Activated CD4-positive, alpha-beta T cell treated with anti-CD3 and anti-CD28 coated beads, Interleukin-2, amount 10 ng/mL, durations not matched to agents 24 days and 14 days (primary cell): ENCODE measurements at places on chromosomes 11 and 22. TPM values are rescaled to one million over a fixed set of nuclear protein-coding genes. Genes with fewer than 3 reads are reported as not detected.

DNA sequence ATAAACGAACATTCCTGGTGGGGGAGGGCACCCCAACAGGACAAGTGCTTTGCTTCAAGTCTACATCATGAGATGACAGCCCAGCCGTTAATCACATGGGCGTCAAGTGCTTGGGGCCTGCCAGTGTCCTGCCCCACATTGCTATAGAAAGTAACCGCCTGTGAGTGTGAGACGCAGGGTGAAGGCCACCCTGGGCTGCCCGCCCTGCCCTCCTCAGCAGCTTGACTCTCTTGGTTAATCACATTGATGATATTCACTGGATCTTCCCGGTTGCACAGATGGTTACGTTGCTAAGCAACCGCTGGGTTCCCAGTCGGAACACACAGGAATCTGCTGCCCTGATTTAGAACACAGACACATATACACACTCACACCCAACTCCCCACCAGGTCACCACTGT, 79.3 kb downstream of the CTTN start:
- DNase-seq, result no peak

GRCh38 chr11:134231958-134232659, 7.6 kb downstream of the VPS26B start:
- DNase-seq, result no peak

- no peak for DNase-seq
These were observed 57.9 kb downstream of the NECTIN1 start for GRCh38 chr11:119671051-119671450.

- DNase-seq, result no peak
These were observed 12.4 kb downstream of the PICK1 start for GRCh38 chr22:38069372-38070249.

DNA sequence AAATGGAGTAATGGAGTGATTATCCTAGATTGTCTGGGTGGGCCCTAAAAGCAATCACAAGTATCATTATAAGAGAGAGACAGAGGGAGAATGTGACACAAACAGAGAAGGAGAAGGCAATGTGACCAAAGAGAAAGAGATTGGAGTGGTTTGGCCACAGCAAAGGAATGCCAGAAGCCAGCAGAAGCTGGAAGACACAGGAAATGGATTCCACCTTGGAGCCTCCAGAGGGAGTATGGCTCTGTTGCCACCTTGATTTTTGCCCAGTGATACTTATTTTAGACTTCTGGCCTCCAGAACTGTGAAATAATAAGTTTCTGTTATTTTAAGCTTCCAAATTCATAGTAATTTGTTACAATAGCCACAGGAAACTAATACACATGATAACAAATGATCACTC, 36.8 kb upstream of the OR5P2 start:
- DNase-seq, result no peak

DNA sequence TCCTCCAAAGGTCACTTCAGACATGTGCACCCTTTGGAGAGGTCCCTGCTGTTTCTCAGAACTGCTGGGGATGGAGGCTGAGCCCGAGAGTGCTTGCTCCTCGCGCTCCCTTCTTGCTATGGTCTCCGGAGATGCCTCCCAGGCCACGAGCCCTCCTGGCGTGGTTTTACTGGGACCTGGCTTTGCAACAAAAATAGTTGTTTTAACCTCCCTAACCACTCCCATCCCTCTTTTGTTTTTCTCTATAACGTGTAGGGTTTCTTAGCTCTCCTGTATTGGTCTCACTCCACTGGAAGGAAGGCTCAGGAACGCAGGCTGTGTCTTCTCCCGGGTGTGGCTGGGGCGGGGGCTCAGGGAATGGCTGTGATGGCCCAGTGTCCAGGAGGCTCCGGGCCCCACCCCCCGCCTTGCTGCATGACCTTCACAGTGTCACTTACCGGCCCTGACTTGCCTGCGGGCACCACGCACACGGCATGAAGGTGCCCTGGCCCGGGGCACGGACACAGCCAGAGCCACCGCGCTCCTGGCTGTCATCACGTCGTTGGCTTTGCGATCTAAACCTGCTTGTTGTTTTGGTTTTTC, 5.6 kb downstream of the PTDSS2 start:
- DNase-seq, result no peak

GRCh38 chr11:4677948-4678347, 19.7 kb downstream of the OR51E2 start:
- no peak for DNase-seq

DNA sequence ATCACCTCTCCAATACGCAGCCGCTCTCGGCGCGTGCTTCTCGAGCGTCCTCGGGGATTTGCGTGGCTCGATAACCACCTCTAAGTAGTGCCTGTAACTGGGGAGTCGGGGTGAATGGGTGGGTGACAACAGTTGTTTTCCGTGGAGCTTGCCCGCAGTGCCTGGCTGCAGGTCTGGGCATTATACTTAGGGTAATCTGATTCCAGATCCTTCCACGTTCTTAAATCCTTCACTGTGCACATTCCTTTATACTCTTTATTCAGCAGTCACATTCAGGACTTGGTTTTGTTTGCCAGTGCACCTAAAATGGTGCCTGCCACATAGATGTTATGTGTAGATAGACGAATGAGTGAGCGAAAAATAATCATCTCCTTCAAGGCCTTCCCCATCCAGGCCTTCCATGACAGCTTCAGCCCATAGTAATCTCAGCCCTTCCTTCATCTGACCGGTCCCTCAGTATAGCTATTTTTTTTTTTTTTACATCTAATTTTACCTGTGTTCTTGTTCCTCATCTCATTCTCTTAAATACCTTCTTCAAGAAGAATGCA, 602 bp downstream of the NAT10 start:
- no peak for DNase-seq

- no peak for DNase-seq
These were observed 31.3 kb downstream of the OSBP start for GRCh38 chr11:59584294-59584693.

DNA sequence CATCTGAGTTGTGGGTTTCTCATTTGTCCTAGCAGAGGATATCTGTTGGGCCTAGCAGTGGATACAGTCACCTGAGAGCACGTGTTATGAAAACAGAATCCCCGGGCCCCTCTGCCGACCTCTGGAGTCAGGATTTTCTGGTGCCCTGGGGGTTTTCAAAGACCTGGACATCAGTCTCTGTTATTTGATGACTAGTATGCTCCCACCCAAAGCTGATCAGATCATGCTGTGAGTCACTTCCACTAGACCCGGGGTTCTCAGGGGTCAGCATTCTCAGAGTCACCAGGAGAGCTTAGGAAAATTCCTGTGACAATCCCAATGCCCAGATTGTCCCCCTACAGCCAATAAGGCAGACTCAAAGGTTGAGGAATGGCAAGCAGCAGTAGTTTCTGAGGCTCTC, 38.7 kb downstream of the KCNJ1 start:
- no peak for DNase-seq

DNA sequence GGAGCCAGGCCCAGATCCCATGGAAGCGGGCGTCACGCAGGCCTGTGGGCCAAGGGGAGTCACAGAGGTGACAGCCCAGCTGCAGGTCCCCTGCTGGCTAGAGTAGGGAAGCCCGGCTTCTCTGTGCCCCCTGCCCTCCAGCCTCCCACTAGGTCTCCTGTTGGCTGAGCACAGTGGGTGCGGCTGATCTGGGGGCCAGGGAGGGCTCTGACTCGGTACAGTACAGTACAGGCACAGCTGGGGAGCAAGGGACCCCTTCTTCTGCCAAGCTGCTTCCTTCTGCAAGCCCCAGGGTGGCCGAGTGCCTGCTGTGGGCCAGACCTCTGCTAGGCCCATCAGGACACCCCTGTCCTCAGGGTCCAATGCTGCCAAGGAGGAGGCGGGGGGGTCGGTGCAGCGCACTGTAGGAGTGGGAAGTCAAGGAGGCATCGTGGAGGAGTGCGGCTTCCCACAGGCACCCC, 10.1 kb downstream of the SUSD2 start:
- DNase-seq, result peak; percentile 56

- DNase-seq, result no peak
These were observed 135.3 kb upstream of the ZBED5 start for GRCh38 chr11:10993186-10993585.

- DNase-seq, result no peak
These were observed 7.5 kb downstream of the TMEM138 start for GRCh38 chr11:61369372-61370348.

- DNase-seq, result no peak
These were observed 42.1 kb upstream of the JAM3 start for GRCh38 chr11:134026655-134027343.

DNA sequence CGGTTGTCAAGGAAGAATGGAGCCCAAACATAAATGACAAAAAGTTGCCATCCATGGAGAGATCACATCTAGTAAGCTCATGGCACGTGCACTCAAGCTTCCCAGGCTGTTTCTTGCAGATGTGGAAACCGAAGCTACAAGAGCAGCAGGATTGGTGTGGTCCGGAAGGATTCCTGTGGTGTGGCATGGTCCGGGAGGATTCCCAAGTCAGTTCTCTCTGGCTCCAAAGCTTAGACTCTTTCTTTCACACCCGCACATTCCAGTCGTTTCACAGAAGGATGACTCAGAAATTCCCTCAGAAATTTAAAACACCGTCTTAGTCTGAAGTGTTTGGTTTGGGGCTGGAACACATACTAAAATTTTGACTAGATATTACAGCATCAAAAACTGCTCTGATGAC, 78.0 kb upstream of the DRD2 start:
- no peak for DNase-seq

GRCh38 chr22:49203859-49204598, 623.6 kb downstream of the BRD1 start:
- no peak for DNase-seq

GRCh38 chr11:31812383-31813381, 1.6 kb upstream of the PAX6 start:
- DNase-seq, result peak; percentile 62

- DNase-seq, result no peak
These were observed 49.5 kb downstream of the PAX6 start for GRCh38 chr11:31761636-31762035.

Gene KRTAP5-8
- total RNA-seq, result not detected in 2 replicates

Gene GLB1L2
- 10.2 and 11.2 TPM in 2 replicates for total RNA-seq

Gene FGF19
- total RNA-seq, result not detected in 2 replicates

Gene C11orf21
- 2.4 and 2.6 TPM in 2 replicates for total RNA-seq

Gene MS4A7
- not detected in 2 replicates for total RNA-seq

Gene THY1
- 1.6 and 1.8 TPM in 2 replicates for total RNA-seq

Gene OR5AS1
- total RNA-seq, result not detected in 2 replicates

Gene RFPL3
- total RNA-seq, result not detected in 2 replicates

Gene KRTAP5-1
- total RNA-seq, result not detected in 2 replicates

Gene SAC3D1
- total RNA-seq, result 16.3 and 18.0 TPM in 2 replicates

Gene NUDT8
- 22.2 and 22.6 TPM in 2 replicates for total RNA-seq

Gene OR5T2
- total RNA-seq, result not detected in 2 replicates
